ENCODE measurements at places on chromosomes 12 and 14.
A peak's percentile ranks its signal among the peaks of the same experiment; 100 is the strongest.

- DNase-seq: no peak
Observed at GRCh38 chr14:91953170-91953985, 5.9 kb upstream of the FBLN5 start.

GRCh38 chr14:71713451-71713850 is 218.8 kb upstream of the RGS6 start:
- no peak for DNase-seq

GRCh38 chr14:27634056-27634970 is 1036.5 kb upstream of the NOVA1 start:
- no peak for DNase-seq

DNA sequence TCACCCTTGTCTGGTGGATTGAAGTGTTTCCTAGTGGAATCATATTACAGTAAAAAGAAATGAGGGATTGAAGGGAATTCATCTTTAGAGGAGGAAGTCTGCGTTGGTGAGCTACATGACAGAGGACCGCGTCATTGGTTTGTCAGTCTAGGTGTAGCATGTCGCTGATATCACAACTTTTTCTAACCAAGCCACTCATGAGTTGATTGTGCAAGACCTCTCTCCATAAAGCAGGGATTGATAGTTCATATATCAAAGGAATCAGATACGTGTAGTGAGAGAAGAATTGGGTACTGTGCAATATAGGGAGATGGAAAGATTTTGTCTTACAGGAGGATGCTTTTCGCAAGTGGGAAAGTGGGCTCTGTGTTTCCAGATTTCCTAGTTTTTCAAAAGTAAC is 3.0 kb upstream of the FBXO33 start:
- no peak for DNase-seq

DNA sequence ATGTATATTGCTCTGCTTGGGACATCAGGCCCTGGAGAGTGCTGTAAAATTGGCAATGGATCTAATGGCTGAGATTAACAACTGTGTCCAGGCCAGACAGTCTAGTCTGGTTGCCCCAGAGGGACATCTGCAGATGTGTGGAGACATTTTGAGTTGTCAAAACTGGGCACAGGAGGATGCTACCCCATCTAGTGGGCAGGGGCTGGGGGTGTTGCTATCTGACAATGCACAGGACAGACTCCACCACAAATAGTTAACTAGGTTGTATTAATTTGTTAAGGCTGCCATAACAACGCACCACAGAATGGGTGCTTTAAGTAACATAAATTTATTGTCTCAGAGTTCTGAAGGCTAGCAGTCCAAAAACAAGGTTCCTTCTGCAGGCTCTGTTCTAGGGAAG is 302.5 kb upstream of the AMIGO2 start:
- no peak for DNase-seq

DNA sequence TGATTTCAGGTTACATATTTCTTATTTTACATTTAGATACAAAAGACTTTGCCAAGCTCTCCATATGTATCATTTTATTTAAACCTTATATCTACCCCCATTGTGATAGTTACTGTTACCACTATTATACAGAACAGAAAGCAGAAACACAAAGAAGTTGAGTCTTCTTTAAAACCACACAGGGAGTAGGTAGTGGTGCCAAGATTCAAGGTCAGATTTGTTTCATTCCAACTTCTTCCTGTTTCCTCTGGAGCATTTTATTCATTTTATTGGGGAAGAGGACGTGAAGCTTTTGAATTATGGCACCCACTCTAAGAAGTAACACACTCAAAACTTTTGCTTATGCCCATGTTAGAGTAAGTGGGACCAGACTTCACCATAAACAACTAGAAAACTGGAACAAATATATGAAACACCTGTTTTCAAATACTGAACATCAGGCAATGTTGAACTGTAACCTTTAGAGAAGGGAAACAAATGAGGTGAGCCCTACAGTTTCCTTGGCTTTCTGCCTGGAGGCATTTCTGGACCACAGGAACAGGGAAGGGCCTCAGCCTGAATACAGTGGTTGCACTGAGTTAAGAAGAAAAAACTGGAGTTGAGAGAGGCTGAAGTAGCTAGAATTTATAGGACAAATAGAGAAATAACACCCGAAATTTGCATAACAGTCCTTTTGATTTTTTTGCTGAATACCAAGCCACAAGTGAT is 160.4 kb upstream of the SSTR1 start:
- no peak for DNase-seq

DNA sequence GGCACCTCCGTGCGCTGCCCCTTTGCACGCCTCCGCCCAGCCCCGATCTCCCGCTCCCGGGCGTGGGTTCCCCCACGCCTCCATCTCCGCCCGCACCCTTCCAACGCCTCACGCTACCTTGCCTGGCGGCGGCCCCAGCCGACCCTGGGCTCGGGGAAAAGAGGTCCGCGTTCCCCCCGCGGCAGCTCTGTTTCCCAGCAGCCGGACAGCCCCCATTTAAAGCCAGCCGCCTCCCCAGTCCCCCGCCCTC is at the start of gene PRIMA1:
Gene PRIMA1, minus strand, starts transcription at position 193 of the 250 bp plus-strand sequence. CDS start 767 bp downstream, outside the sequence.
- DNase-seq: no peak

GRCh38 chr14:88005978-88006851 is 1.3 kb downstream of the GPR65 start:
- no peak for DNase-seq

DNA sequence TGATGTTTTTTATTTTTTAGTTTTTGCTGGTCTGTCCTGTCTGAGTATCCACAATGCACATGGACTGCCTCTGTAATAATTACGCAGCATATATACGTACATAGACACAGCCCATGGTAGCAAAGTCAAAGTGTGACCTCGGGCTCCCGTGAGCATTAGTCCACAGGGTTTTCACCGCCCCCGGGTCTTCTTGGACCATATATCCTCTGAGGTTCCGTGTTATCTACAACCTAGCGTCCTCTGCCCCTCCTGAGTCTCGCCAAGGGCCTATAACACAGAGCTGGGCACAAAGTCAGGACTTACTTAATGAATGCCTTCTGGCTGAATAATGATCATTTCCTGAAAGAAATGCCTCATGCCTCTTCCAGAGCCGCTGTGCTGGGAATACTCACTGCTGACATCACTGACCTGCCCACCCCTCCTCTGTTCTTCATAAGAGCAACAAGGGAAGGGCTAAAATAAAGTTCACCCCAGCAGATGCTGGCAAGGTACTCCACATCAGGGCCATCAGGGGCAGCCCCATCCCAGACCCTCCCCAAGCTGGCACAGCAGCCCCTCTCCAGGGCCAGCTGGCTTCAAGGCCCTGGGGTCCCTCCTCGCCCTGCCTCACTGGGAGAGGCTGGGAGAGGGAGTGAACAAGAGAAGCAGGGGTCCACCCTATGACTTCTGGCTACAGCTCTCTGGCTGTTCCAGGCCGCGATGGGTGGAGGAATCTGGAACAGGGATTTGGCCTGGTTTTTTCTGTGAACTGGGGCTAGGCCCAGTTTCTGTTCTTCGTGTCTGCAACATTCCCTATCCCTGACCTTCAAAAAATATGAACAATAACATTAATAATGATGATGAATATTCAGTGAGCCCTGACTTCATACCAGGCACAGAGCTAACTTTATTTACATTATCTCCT is 7.9 kb downstream of the HDAC7 start:
- DNase-seq: no peak

DNA sequence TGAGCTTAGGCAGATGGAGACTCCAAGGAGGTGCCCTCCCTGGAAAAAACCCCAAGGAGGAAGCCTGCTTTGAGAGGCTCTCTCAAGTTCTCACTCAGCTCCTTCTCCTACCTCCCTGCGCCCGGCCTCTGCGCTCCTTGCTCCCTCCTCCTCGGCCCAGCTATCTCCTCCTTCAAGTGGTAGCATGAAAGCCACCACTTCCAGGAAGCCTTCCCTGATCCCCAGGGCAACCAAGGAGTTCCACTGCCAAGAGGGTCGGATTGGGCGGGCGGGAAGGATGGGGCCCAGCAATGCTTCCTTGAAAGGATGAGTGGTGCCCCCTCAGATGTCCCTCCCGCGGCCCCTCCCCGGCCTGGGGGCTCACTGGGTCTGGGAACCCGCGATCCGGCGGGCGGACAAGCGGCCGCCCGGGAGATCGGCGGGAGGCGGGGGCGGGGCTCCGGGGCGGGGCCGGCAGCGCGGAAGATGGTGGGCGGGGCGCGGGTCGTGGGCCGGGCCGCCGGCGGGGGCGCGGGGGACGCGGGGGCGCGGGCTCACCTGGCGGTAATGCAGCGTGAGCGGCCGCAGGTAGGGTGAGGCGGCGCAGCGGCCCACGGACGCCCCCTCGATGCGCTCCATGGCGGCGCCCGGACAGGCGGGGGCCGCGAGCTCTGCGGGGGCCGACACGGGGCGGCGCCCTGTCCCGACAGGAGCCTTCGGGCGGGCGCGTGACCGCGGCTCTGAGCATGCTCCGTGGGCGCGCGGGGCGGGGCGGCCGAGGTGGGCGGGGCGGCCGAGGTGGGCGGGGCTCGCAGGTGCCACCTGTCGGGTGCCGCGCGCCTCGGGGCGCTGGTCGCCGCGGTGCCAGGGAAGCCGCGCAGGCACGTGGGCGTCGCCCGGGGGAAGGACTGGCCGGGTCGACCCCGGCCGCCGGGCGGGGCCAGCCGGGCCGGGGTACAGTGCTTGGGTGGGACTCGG is at the start of gene NUDT14:
Gene NUDT14, minus strand, starts transcription at position 721 of the 957 bp plus-strand sequence. Its CDS starts 103 bp downstream, at position 618.
- DNase-seq: peak; percentile 80

GRCh38 chr12:3278681-3279414 is 201.7 kb downstream of the TSPAN9 start:
- DNase-seq: no peak

DNA sequence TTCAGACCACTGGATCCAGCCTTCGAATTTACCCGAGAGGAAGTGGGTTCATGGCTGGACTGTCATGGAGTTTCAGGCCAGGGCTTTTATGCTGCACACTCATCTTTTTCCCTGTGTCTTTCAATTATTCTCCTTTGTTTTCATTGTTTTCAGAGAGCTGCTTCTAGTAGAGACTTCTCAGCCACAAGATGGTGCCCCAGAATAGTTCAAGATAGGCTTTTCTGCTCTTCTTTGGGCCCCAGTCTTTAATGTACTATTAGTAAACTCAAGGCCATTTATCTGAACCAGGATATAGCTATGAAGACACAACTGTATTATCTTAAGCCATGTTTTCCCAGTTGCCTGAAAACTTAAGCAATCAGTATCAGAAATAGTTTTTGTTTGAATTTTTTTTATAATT is 30.4 kb upstream of the PSMA6 start:
- DNase-seq: no peak

- DNase-seq: no peak
Observed at GRCh38 chr12:94561943-94562411, 88.4 kb downstream of the TMCC3 start.

DNA sequence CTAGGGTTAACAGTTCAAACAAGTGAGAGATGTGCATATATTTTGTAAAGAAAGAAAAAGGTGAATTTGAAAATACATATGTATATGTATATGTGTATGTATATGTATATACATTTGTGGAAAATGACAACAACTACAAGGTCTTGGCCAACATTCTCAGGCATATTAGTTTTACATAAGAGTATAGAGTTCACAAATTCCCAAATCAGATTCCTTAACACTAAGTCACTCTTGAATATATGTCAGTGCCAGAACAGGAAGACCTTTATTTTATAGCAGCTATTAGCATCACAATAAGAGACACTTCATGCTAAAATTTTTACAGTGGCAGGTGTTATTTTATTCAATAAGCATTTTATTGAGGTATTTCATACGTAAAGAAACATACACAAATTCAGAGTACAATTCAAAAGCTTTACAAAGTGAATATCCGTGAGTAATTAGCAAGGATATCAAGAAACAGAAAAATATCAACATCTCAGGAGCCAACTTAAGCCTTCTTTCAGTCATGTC is 179.7 kb downstream of the SLC6A15 start:
- no peak for DNase-seq

DNA sequence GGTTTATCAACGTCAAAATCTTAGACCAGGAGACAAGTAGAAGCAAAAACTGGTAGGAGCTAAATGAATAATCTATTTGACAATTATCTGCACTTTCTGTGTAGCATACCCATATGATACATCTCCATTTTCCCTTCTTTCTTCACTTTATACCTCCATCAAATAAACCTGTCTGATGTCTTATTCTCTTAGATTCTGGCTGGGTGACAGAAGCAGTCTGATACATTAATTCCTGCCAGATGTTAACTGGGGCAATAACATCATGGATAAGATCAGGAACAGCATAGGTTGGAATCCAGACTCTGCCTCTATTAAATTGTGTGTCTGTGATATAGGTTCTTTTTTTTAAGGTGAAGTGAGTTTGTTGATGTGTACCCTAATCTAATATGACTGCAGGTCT is 11.7 kb upstream of the RERG start:
- DNase-seq: no peak

GRCh38 chr14:102594514-102595175 is 2.2 kb downstream of the RCOR1 start:
- DNase-seq: peak; percentile 41

DNA sequence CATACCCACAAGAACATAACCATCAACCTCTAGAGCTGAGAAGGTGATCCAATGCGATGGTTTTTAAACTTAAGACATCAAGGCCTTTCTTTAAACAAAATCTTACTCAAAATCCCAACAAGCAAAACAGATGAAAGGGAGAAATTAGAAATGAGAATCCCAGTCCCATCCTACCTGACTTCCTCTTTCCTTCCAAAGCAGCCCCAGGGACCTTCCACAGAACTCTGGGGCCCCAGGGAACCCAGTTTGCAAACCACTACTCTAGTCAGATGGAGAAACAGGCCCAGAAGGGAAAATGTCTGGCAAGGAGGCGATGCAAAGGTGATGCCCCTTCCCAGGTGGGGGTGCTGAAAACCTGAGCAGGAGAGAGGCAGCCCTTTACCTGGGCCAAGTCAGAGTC is 29.0 kb upstream of the CMKLR1 start:
- DNase-seq: no peak

GRCh38 chr14:89182326-89182725 is 234.7 kb downstream of the FOXN3 start:
- DNase-seq: no peak

GRCh38 chr12:104319918-104320626 is 16.5 kb downstream of the EID3 start:
- DNase-seq: no peak

DNA sequence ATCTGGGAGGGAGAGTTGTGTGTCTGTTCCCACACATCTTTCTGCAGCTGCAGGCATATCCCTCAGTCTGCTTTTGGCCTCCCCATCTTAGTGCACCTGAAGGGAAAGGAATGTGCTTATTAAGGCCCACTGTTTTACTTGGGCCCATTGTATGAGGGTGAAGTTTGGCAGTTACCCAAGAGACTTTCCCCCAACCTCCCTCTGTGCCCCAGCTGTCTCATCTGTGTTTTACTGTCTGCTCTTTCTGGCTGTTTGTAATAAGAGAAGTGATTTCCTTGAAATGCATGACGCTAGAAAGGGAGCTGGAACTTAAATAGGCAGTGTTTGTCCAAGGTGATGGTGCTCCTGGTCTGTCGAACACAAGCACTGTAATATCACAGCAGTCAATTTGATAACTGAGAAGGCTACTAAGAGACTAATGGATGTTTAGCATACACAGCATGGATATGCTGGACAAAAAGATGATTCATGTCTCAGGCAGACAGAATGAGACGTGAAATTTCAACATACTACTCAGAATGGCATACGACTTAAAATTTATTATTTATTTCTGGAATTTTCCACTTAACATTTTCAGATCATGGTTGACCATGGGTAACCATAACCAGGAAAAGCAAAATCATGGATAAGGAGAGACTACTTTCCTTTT is 43.6 kb downstream of the FSCB start:
- peak; percentile 16 for DNase-seq

Data from NCI-H2171 (cell line).